Left renal cortex interstitium (tissue), 4 donors: ENCODE measurements at places on chromosomes 5 and 9.

DNA sequence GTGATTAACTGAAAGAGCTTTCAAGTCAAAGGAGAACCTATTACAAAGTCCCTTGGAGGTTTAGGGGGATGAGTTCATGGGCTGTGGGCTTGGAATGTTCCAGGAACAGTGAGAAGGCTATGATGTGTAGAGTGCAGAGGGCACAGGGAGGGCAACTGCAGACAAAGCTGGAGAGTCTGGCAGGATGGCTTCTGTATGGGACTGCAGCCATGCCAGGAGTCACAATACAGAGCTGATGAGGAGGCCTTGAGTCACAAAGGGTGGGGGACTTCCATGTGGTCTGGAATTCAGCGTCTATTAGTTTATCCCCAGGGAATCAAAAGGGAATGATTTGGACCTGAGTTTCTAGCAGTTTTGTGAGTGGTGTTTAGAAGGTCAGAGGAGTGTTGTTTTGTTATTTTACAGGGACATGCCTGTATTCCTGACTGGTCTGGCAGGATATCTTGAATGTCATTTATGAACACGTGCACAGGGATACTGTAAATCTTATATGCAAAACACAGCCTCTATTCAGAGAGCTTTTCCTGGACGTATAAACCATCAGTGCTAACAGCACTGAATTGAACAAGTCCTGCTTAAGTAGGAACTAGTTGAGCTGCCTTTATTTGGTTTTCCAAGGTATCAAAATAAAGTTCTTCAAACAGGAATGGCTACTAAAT, 14.3 kb upstream of the TEK start:
- DNase-seq: no peak

- no peak for DNase-seq
These were observed 19.5 kb upstream of the GOLPH3 start for GRCh38 chr5:32193591-32193990.

GRCh38 chr9:124040935-124041816, 29.6 kb downstream of the LHX2 start:
- no peak for DNase-seq

GRCh38 chr5:17069995-17070511, 134.0 kb upstream of the MYO10 start:
- DNase-seq: peak; percentile 69

GRCh38 chr9:91116211-91116610, 245.5 kb downstream of the AUH start:
- no peak for DNase-seq

DNA sequence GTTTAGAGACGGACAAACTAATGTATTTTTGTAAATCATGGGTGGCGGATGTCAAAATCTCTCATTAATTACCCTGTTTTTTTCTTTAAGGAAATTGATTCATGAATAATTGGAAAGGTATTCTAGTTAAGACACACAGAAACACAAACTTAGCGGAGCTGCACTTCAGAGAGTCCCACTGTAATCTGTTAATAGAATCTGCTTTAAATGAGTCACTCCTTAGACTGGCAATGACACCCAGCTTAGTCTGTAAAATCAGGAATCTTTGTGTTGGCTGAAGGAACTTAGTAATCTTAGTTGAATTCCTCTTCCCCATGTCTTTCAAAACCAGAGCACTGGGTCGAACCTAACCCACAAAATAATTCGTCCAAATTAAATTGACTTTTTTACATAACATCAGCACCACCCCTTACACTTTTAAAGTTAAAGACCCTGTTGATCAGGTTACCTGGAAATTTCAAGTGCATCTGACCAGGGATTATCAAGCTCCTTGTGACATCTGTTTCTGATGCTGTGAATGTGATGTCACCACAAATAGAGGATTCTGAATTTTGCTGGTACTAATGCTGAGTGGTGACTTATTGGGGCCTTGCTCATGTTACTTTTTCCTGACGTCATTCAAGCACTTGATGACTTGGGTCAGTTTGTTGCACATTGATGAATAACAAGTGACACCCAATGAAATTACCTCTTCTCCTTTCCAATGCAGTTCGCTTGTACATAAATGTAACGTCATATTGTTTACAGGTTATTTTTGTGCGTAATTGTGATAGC, 313.6 kb downstream of the KCTD16 start:
- DNase-seq: no peak

DNA sequence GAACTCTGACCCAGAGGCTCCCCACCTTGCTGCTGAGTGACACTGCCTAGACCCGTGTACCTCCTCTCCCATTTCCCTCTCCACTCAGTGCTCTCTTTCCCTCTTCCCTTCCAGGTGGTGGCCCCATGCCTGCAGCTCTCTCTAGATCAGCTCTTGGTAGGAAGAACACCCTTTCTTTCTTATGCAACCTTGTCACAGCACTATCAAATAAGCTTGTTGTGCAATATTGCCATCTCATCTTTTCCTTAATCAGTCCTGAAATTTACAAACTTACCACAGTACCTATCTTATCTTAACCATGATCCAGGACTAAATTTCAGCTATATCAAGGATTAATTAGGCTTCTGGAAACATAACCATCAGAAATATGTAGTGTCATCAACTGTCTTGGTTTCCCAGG, 88.6 kb downstream of the ZFAND5 start:
- DNase-seq: no peak

DNA sequence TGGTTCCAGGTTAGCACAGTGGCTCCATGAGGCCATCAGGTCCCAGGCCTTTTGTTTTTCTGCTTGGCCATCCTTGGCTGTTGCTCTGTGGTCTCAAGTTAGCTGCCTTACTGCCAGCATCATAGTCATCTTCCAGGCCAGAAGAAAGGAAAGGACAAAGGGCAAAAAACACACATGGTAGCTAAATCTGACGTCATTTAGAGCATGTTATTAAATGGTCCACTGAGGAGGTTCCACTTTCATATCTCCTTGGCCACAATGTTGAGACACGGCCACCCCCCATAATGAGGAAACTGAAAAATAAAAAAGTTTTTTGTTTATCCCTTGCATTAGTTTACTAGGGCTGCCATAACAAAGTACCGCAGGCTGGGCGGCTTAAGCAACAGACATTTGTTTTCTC, 106.4 kb upstream of the NIPBL start:
- no peak for DNase-seq

- DNase-seq: no peak
These were observed 38.5 kb downstream of the TARS1 start for GRCh38 chr5:33479311-33479710.

GRCh38 chr5:157890836-157891597, 32.1 kb upstream of the CLINT1 start:
- no peak for DNase-seq

GRCh38 chr5:82734347-82734746, 342.8 kb downstream of the TMEM167A start:
- DNase-seq: no peak

GRCh38 chr5:112551419-112552032, 132.4 kb upstream of the EPB41L4A start:
- peak; percentile 36 for DNase-seq

GRCh38 chr5:129049126-129049799, 45.3 kb upstream of the ISOC1 start:
- no peak for DNase-seq

DNA sequence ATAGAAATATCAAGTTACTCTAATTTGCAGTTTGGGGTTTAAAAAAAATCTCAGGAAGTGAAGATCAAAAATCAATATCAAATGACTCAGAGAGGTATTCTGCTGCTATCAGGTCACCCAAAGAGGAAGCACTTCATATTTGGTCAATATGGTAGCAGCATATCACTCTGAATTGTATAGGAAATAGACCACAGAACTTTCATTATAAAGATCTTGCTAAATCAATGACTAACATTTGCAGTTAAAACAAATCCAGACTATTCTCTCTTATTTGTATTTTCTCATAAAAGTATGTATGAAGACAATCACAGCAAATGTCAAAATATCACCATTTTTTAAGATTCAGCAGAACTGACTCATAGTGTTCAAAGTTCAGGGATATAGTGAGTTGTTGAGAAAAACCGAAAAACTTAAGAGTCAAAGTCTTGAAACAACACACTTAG, 105.8 kb upstream of the PCSK1 start:
- DNase-seq: no peak

- no peak for DNase-seq
These were observed 16.1 kb upstream of the MPDZ start for GRCh38 chr9:13295556-13295955.

GRCh38 chr5:95022967-95023695, 261.8 kb downstream of the MCTP1 start:
- DNase-seq: no peak

DNA sequence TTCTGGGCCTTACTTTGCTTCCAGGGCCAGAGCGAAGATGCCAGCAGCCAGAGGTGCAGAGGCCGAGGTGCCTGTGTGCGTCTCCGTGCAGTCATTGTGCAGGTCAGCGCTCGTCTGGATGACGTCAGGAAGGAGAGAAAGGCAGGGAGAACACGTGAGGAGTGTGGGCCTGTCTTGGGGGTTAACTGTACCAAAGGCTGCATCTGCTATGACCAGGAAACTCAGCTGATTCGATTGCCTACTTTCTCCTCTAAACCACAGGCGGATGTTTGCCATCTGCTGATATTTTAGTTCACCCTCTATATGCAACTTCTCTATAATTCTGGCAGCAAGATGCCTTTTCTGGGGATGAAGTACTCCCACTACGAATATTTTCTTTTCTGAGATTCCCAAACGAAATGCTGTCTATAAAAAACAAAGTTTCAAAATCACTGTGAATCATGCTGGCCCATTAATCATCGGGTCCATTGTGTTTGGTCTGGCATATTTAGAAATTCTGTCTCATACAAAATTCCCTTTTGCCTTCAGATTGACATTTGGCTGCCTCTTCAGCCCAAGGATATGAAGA, 24.8 kb downstream of the PCSK1 start:
- DNase-seq: no peak

GRCh38 chr5:150248946-150249345, 40.6 kb downstream of the CAMK2A start:
- no peak for DNase-seq

DNA sequence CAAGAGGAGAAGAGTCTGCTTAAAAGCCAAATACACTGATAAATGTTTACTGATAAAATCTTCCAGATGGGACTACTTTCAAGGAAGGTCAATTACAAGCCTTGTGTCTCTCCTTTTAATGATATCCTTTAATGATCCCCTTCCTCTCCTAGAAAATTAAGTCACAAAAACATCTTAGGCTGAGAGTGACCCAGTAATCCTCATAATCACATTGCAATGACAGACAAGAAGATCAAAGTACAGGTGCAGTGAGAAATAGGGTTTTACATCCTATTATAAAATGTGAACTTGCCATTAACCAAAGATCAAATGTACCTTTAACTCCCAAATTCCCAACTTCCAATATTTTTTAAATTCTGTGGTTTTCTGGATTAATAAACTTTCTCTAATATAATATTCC, 514.8 kb downstream of the RAB3C start:
- DNase-seq: no peak

GRCh38 chr5:32936329-32936728, 225.2 kb downstream of the NPR3 start:
- no peak for DNase-seq

DNA sequence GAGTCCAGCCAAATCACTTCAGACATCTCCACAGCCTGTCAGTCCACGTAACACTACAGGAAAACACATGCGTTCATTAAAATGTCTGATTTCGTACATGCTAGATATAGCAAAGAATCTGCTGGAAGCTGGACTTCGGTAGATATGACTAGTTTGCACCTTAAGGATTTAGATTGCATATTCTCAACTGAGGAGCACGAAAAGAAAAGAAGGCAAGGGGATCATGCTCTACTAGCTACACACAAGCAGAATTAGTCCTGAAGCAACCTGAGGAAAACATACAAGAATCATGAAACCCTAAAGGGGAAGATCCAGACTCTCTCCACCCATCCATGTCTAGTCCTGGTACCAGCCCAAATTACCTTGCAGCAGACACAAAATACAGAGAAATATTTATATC, 36.1 kb upstream of the SSBP2 start:
- no peak for DNase-seq

DNA sequence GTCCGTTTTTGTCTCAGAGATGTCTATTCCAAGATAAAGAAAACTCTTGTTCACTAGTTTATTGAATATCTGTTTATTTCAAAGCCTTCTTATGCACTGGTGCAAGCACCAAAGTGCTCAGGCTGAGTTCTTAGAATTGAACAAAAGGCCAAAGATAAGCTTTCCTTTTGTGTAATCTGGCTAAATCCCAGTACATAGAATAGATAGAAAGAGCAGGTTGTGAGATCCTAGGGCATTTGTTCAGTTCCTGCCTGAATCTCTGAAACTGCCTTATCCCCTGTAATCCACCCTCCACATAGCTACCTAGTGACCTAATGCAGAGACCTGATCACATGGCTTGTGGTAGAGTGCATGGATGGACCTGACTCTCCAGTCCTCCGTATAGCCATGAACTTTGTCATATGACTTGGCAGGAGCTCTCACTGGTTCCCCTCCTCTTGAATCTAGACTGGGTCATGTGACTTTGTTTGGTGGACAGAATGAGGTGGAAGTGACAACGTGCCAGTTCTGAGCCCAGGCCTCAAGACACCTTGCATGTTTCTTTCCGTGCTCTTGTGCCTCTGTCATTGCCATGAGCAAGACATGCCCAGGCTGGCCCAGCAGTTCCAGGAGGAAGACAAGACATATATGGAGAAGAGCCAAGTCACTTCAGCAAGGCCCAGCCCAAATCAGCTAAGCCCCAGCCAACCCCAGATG, 139.3 kb upstream of the SHB start:
- DNase-seq: no peak

- no peak for DNase-seq
These were observed 37.0 kb downstream of the CXXC5 start for GRCh38 chr5:139684881-139685749.

- no peak for DNase-seq
These were observed 12.6 kb upstream of the PRDM12 start for GRCh38 chr9:130651752-130652151.

DNA sequence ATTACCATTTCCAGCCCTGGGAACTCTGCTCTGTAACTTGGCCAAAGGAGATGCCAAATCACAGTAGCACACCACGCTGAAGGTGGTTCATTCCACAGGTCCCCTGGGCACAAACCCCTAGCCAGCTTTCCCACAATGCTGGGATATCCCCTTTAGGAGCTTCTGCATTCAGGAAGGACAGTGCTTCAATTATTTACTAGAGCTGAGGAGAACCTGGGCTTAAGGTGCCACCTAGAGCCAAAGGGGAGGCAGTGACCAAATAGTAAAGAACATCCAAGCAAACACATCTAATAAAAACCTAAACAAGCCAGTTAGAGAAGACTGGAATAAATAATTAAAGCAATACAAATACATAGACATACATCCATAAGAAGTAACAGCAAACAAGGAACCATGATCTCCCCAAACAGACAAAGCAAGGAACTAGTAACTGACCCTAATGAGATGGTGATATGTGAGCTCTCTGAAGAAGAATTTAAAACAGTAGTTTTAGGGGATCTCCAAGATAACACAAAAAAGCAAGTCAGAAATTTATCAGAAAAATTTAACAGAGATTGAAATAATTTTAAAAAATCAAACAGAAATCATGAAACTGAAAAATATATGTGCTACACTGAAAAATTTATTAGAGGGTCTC, 14.6 kb downstream of the KIF4B start:
- DNase-seq: no peak
